ENCODE measurements at places on chromosomes 3 and 15.

GRCh38 chr15:94456226-94456625 lies 224.9 kb downstream of the MCTP2 start:
- DNase-seq: no peak

DNA sequence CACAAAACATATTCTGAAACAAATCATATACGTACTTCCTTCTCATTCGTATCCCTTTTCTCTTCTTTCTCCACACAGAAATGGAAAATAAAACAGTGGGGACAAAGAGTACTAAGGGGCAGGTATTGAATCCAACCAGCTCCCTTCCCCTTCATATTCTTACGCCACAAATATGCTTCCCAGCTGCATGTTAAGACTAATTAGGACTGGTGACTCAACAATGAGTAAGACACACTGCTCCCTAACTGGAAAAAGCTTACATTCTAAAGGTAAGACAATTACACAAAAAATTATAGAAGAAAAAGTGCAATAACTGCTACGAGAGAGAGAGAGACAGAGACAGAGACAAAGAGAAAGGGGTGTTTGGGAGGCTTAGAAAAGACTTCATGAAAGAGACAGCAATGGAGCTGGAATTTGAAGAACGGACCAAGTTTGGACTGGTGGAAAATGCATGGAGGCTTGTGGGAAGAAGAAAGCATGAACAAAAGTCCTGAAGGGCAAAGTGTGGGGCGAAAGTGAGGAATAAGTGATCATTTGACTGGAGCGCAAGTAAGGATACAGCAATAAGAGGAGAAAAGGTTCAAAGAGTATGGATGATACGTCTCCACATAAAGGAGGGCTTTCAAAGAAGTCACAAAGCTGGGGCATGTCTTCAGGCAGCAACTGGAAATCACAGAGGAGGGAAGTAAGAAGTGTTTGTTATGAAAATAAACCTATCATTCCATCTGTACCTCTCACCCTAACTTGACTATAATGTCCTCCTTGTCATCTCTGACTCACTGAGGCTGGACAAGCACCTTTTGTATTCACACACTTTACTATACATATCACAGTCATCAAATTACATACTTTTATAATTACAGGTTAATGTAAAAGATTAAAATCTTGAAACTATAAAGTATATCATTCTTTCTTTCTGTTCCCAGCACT lies 49.2 kb downstream of the RYK start:
- DNase-seq: no peak

DNA sequence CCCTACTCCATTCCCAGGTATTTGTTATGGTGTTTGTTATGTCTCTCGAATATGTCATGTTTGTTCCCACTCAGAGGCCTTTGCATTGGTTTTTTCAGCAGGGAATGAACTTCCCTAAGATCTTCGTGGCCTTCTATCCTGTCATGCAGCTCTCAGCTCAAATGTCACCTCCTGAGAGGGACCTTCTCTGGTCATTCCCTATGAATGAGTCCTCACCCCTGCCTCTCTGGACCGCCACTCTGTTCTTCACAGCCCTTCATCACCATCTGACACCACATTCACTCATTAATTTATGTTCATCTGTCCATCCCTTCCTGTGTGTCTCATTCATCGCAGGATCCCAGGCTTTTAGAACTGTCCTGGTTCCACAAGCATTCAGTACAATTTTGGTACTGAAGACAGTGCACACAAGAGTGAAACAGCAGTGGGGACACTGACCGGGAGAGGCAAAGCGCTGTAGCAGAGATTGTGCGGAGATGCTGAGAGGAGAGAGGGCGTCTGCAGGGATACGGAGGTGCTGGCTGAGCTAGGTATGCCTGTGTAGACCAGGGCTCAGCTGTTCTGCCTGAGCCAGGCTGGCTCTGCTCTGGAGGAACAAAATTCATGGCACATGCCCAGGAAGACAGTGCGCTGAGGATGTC lies 132.3 kb downstream of the CHCHD6 start:
- no peak for DNase-seq

DNA sequence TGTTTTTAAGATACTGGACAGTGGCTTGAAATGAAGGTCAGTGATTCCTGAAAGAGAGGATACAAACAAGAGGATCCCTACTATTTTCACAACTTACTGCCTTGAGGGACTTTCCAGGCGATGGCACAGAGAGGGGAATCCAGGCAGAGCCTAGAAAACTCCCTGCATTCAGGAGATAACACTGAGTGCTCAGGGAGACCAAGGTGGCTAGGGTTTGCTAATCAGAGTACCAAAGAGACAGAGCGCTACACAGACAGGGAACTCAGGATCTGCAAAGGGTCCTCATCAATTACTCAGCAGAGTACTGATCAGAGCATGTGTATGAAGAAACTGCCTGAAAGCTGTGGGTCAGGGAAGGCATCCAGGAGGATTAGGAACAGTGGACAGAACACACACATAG lies 11.7 kb upstream of the MRPS22 start:
- DNase-seq: no peak

DNA sequence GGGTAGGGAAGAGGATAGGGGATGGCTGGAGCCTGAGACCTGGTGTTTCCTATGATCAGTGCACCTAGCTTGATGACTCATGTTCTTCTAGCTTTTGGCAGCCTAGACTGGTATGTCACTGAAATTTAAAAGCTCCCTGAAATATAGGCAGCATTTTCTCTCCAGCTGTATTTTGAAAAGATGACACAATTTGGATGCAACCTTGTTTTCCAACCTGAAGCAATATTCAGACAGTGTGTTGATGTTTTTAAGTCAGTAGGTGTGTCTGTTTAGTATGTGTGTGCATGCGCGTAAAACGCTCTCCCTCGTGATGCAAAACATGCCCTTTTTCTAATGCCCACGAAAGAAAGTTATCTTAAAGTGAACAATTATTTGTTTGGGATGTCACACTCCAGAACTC lies 58.5 kb downstream of the RPL22L1 start:
- DNase-seq: no peak

DNA sequence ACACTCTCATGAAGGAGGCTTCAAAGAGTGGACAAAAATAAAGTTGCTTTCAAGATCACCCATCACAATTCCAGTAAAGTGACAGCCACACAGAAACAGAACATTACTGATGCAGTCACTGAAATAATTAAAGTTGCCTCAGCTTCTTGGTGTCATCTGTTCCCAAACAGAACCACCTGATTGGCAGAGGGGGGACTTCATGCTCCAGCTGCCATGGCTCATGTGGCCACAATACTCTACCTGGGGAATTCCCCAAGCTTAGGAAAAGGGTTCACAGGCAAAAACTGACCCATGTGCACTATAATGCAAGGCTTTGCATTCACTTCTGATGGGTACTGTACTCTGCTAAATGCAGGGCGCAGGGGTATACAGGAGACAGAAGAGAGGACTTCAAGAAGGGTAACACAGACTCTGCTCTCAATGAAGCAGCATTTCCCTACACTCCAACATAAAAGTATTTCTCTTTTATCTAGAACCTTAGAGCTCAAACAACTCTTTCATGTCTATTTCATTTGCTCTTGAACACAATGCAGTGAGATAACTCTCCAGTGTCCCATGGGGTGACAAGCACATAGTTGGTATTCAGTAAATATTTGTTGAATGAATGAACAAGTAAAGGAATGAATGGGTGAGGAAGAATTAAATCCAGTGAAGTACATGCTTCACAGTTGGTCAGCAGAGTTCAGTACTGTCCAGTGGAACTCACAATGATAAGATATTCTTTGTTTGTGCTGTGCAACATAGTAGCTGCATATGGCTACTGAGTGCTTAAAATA lies 8.6 kb upstream of the CTNNB1 start:
- no peak for DNase-seq

- no peak for DNase-seq
Measured at GRCh38 chr3:84439476-84439875, 519.3 kb upstream of the CADM2 start.

DNA sequence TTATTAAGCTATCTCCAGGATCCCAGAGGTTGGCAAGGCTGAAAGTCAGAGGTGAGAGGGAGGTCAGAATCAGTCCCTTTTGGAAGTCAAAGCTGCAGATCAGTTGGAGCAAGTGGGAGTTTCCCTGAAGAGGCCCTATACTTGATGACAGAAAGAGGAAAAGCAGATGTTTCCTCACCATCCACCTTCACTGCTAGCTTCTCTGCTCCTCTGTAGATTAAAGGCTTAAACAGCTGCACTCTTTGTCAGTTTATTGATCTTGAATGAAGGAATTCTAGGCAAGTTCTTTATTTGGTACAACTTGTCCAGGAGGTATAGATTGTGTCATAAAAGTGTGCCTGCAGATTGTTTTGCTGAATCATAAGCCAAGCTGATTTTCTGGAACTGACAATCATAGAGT lies 408.2 kb upstream of the TGFBR2 start:
- no peak for DNase-seq

- no peak for DNase-seq
Measured at GRCh38 chr3:157175691-157176507, 16.0 kb upstream of the CCNL1 start.

- DNase-seq: no peak
Measured at GRCh38 chr3:104781112-104781511, 585.6 kb upstream of the ALCAM start.

GRCh38 chr3:46466871-46467403 lies 2.2 kb upstream of the LTF start:
- no peak for DNase-seq

- DNase-seq: no peak
Measured at GRCh38 chr3:15329046-15330005, 3.1 kb downstream of the SH3BP5 start.

DNA sequence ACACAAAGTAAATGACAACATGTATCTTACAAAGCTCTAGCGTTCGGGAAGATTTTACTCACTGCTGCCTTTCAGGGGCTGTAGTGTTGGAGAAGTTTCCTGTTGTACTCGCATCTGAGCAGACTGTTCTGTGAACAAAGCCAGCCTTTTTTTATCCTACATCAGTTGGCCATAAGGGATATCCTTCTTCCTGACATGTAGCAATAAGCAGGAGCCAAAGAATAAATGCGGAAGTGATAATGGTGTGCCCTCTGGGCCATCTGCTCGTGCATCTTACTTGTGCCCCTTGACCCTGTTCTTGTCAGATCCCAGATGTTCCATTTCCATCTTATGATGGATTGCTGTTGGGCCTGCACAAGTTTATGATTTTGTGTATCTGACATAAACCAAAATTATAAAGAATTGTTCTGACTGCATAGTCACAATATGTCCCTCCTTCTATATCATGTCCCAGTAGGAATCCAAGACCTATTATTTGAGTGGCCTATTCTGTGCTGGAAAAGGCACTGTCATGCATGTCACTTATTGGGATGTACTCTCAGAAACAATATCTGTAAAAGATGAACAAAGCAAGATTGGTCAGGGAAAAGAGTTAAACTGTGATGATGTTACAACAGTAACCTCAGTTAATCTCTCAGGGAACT lies 631.3 kb downstream of the NSUN3 start:
- no peak for DNase-seq

GRCh38 chr3:127613406-127613805 lies 15.2 kb downstream of the MCM2 start:
- DNase-seq: no peak

All from activated T-helper 1 cell treated with Interleukin-2 at 50 U/mL for 16 hours (primary cell).